GM18507 (cell line): ENCODE measurements at places on chromosomes 1 and 21.

- DNase-seq = no peak
Measured at GRCh38 chr21:42373196-42373907, 7.0 kb upstream of the TFF1 start.

DNA sequence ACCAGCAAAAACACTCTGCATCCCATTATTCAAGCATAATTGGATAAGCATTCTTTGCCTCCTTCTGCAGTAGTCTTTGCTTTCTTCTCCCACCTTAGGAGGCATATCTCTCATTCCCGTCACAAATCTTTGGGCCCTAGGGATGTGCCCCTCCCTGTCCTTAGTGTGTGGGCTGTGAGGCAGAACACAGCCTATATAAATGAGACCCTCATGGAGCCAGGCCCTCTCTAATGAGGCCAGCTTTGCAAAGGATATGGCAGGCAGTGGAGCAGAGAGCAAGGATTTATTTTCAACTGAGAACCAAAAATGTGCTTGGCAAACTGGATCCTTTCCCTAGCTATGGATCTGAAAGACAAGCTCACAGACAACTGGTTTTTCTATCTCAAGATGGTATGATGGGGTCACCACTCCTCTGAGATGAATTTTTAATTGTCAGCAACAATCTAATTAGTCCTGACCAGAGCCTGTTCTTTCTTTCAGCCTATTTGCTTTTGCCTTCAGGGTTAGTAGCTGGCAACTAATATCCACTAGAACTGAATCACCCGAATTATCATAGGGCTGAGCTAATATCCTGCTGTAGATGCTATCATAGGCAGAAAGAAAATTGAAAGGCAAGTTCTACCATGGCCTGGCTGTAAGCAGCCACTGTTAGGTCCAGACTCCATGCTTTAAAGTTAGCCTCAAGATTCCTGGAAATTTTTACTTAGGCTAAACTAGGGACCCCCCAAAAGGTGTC is 134.2 kb downstream of the SYT2 start:
- no peak for DNase-seq

DNA sequence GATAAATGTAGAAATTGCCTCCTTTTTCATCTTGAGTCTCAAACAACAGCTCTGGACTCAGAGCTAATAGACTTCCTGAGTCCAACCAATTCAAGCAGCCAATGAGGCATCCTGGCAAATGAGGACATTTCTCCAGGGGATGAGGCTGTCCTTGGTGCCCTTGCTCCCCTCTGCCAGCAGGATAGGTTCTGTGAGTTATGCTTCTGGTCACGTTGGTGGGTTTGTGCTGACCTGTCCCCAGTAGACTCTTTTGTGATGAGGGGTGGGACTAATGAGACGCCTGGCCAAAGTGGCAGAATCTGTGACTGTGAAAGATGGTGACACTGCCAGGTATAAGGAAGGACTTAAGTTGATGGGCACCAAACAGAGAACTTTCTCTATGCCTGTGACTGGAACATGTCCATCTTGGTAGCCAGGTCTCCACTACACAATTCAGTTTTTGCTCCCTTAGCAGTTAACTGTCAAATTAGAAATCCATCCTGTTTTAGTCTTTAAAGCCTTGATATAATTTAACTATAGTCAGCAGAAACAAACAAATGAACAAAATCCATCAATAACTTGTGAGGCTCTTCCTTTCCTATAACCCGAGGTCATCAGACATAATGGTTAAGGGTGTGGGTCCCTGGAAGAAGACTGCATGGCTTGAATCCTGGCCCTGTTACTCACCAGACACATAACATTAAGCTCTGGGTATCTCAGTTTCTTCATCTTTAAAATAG is 35.7 kb upstream of the THEM4 start:
- no peak for DNase-seq

- no peak for DNase-seq
Measured at GRCh38 chr1:10143961-10144485, 66.3 kb upstream of the KIF1B start.

- no peak for DNase-seq
Measured at GRCh38 chr1:74732960-74733603, at the start of the genes CRYZ and TYW3. Gene CRYZ, minus strand, starts transcription at chr1:74733050. Its CDS starts 8,229 bp downstream, at chr1:74724821. Gene TYW3, plus strand, starts transcription at chr1:74733152. Its CDS starts 93 bp downstream, at chr1:74733245.

- DNase-seq = no peak
Measured at GRCh38 chr1:94616506-94616905, 74.9 kb upstream of the F3 start.

DNA sequence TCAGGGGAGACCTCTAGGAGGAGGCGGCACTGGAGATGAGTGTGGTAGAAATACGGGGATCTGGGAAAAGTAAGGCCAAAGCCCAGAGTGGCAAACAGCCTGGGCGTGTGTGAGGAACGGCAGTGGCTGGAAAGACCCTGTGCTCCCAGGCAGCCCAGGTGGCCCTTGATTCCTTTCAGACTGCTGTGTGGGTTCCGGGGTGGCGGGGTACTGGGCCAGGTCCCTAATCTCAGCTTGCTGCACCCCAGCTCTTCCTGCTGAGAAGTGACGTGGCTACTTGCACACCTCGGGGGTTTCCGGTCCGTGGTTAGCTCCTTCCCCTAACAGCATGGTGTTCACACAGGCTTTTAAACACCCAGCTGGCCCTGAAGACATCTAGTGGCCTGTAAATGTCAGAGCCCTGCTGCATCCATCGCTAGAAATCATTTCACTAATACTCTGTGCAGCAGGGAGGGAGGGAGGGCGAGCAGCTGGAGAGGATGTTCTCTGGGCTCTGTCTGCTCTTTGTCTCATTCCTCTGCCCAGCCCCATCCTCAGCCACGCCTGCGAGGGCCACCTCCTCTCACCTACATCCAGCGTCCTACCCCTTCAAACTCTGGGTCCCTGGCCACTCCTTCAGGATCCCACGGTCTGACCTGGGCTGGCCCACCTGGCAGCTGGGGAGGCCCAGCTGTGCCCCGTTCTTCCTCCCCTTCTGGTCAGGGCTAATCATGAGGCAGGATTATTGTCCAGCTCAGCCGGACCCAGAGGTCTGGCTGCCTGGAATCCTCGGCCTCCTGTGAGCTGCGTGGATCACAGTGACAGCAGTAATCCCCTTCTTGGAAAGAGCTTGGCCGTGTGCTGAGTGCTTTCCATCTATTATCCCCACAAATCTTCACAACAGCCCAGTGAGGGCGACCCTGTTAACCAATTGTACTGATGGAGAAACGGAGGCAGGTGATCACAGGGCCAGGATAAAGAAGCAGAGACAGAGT is 7.2 kb downstream of the ZDHHC18 start:
- DNase-seq = peak; percentile 85
